ENCODE measurements at places on chromosomes 6 and 20.
A peak's percentile ranks its signal among the peaks of the same experiment; 100 is the strongest.

GRCh38 chr6:136284909-136285308 lies 4.7 kb downstream of the BCLAF1 start:
- peaks cover 19% of the 10 kb centered on the region for H3K36me3 ChIP-seq
- peaks cover 52% of the 10 kb centered on the region for H3K4me1 ChIP-seq
- H3K27me3 ChIP-seq, result no peaks in the 10 kb centered on the region
- DNase-seq, result peak; percentile 80
- peak overlapping the region; percentile 36 for H3K27ac ChIP-seq

DNA sequence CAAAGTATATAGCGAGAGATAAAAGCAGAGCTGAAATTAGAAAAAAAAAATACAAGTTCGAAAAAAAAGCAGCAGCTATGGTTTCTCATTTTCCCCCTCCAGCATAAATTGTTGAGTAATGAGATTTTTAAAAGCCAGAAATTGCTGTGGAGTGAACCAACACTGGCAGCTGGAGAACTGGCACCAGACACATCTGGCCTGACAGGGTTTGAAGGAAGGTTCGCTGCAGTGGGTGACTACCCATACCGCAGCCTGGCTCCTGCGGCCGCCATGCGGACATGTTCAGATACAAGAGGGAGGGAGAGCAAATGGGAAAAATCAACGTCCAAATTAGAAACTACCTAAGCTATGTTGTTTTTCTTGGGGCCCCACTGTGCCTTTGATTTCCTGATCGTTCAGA lies 3.3 kb downstream of the APCDD1L start:
- H3K4me3 ChIP-seq, result no peak overlapping the region
- H3K4me1 ChIP-seq, result peaks cover 26% of the 10 kb centered on the region
- no peaks in the 10 kb centered on the region for H3K27me3 ChIP-seq
- no peak overlapping the region for H3K27ac ChIP-seq
- DNase-seq, result peak; percentile 39

DNA sequence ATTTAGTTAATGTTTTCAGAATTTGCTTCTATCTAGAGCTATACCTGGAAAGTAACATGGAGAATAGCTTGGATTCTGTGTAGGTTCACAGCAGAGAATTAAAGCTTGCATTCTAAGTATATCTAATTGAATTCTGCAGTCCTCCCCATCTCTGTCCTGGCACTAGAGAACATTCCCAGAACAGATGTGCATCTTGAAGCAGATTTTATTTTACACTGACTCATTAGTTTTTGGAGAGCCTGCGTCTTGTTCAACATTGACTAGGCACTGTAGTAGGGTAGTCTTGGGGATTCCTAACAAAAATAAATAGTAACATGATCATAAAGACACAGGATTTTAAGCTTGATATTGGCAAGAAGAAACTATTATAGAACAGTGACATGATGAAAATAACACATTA lies 36.2 kb upstream of the BAG2 start:
- H3K27ac ChIP-seq, result no peak overlapping the region
- no peaks in the 10 kb centered on the region for H3K27me3 ChIP-seq
- DNase-seq, result peak; percentile 21
- H3K4me1 ChIP-seq, result peaks cover 9% of the 10 kb centered on the region

DNA sequence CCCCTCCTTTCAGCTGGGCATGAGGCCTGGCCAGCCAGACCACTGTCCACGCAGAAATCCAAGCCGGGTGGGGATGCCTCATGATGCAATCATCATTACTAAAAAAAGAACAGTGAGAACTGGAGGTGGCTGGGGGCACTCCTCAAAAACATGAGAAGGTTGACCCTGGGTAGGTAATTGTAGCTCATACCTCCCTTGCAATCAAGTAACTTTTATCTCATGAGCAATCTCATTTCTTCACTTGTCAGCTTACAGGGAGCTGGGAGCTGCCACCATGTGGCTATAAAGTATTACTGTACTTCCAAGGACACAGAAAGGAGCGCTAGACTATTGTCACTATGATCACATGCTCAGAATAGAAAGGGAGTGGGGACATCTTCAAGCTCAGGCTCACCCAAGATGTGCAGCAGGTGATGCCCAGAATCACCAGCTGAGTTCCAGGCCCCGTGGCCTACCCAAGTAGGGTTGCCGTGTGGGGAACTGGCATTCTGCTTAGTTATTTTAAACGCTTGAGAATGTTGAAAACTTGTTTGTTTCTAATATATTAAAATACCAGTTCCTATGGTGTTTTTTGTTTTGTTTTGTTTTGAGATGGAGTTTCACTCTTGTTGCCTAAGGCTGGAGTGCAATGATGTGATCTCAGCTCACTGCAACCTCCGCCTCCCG lies 3.0 kb upstream of the CDH26 start:
- DNase-seq, result peak; percentile 42
- H3K4me1 ChIP-seq, result no peaks in the 10 kb centered on the region
- no peak overlapping the region for H3K4me3 ChIP-seq
- no peaks in the 10 kb centered on the region for H3K36me3 ChIP-seq
- H3K27me3 ChIP-seq, result no peaks in the 10 kb centered on the region

DNA sequence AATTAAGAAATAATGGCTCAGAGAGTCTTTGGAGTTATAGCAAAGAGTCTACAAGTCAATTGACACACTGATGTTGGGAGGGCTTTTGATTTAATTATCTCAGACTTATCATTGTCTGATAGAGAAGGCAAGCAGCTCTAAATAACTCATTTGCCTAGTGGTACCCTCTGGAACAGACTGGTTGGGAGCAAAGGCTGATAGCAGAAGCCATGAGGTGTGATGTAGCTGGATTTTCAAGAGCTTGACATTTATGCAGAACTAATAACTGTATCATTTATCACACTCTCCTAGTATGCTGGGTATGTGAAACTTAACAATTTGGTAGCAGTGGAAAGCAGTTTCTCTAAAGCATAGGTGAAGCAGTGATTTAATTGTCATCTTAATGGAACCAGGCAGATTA lies 380.6 kb downstream of the TENT5A start:
- no peak overlapping the region for H3K27ac ChIP-seq
- no peaks in the 10 kb centered on the region for H3K36me3 ChIP-seq
- DNase-seq, result no peak
- no peaks in the 10 kb centered on the region for H3K27me3 ChIP-seq
- no peak overlapping the region for H3K4me3 ChIP-seq
- H3K4me1 ChIP-seq, result no peaks in the 10 kb centered on the region

DNA sequence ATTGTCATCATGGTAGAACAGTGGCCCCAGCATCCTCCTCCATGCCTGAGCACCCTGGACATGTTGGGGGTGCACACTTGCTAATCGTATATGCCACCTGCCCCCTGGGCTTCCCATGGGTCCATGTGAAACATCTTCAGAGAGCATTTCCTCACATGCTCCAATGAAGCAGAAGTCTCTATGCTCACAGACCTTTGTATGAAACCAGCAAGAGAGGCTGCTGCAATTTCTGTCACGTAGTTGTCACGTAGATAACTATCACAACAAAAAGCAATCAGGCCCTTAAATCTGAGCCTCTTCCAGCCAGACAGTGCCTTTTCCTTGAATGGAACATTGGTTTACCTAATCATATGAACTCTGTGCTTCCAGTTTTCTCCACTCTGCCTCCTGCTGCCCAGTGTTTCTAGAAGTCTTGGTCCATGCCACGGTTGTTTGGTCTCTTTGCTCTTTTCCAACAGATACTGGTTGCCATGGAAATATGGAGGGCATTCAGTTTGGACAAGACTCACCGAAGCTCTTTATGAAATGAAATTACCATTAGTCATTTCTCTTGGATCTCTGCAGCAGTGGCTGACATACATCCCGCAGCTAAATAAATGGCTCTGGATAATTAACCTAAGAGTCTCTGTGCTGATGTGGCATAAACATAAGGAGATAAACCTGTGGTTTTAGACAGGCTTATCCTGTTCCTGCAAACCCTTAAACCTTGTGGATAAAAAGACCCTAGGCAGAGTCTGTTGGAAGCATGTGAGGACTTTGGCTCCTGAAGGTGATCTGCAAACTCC lies 172.8 kb upstream of the SYNDIG1 start:
- H3K36me3 ChIP-seq, result no peaks in the 10 kb centered on the region
- no peak overlapping the region for H3K27ac ChIP-seq
- H3K4me3 ChIP-seq, result no peak overlapping the region
- no peaks in the 10 kb centered on the region for H3K4me1 ChIP-seq

GRCh38 chr6:129866688-129867087 lies 5.6 kb upstream of the TMEM244 start:
- no peaks in the 10 kb centered on the region for H3K36me3 ChIP-seq
- H3K27me3 ChIP-seq, result no peaks in the 10 kb centered on the region
- H3K4me1 ChIP-seq, result peaks cover 17% of the 10 kb centered on the region
- H3K27ac ChIP-seq, result no peak overlapping the region

- peak overlapping the region; percentile 86 for H3K27ac ChIP-seq
- peak; percentile 79 for DNase-seq
- H3K4me3 ChIP-seq, result peak overlapping the region; percentile 31
Observed at GRCh38 chr6:141451511-141452353, 681.0 kb upstream of the GJE1 start.

- H3K4me1 ChIP-seq, result no peaks in the 10 kb centered on the region
- H3K27me3 ChIP-seq, result no peaks in the 10 kb centered on the region
- DNase-seq, result no peak
- H3K4me3 ChIP-seq, result no peak overlapping the region
- H3K27ac ChIP-seq, result no peak overlapping the region
Observed at GRCh38 chr6:96675597-96675996, 112.7 kb downstream of the FHL5 start.

Measured in GM23248 (cell line).